Esophagus muscularis mucosa (tissue), 4 donors: ENCODE measurements at places on chromosomes 11 and 22. TPM values are rescaled to one million over a fixed set of nuclear protein-coding genes. Genes with fewer than 3 reads are reported as not detected.

Gene MRGPRX1
- total RNA-seq = not detected

DNA sequence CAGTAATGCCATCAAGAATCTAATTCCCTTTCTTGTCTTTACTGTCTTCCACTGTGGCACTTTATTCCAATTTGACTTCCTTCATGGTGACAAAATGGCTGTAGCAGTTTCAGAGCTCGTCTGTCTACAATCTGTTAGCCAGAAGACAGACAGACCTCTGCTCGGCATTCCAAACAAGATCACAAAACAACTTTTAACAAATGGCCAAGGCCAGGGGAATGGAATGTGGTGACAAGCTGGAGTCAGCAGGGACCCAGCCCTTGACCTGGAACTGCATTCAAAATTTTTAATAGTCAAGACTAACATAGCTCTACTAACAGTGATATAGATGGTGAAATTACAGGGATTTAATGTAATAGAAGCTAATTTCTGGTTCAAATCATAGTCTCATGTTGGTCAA lies 637.2 kb downstream of the ETS1 start:
- no peaks in the 10 kb centered on the region for H3K36me3 ChIP-seq
- no peaks in the 10 kb centered on the region for H3K4me1 ChIP-seq
- H3K4me3 ChIP-seq = no peak overlapping the region
- no peaks in the 10 kb centered on the region for H3K27me3 ChIP-seq

DNA sequence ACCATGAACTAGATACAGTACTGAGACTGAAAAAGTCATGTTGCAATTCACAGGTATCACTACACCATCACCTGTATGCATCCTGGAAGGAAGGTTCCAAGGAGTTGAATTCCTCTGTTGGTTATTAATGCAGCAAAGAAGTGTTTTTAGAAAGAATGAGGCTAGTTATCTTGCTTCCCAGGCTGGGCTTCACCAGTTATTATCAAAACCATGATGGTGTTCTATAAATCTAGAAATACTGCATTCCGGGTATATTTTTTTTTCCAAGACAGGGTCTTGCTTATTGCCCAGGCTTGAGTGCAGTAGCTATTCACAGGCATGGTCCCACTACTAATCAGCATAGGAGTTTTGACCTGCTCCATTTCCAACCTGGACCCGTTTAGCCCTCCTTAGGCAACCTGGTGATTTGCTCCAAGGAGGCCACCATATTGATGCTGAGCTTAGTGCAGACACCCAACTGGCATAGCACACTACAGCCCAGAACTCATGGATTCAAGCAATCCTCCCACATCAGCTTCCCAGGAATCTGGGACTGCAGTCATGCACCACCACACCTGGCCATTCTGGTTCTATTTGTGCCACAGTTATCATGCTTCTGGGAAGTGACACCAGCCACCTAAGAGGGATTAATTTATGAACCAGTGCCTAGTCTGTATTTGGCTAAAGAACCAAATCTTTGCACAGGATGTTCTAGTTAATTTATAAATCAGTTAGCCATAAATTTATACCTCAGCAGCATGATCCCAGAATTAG lies 1.6 kb upstream of the MPEG1 start:
- no peak overlapping the region for H3K27ac ChIP-seq
- no peaks in the 10 kb centered on the region for H3K27me3 ChIP-seq
- DNase-seq = no peak
- H3K36me3 ChIP-seq = no peaks in the 10 kb centered on the region
- H3K4me3 ChIP-seq = no peak overlapping the region

Gene DNAJB7
- not detected for total RNA-seq

Gene GP1BB
- 16.7 TPM for total RNA-seq

DNA sequence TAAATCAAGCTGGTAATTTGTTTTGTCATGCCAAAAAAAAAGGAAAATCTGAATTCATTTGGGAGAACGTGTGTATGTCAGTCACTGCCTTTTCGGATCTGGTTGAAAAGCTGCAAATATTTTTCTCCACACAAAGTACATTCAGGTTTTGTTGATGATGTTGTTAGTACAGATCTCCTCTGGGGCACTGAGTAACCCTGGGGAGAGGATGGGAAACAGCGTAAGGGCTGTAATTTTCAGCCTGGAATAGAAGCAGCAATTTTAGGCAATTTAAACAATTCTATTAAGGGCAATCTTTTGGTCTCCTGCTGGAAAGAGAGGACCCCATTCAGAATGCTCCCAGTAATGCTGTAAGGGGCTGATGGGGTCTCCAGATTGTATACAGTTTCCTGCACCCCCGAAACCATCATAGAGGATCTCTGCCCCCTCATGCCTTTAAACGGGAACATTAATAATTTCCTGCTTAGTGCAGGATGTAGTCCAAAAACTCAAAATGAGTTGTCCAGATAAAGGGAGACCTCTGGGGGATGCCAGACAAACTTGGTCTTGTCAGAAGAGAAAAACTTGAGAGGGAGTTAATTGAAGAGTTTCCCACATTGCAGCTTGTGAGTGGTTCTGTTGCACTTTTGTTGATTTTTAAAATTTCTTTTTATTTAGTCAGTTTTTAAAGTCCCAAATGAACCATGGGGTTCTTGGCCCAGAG lies 132.3 kb downstream of the COMMD9 start:
- H3K27ac ChIP-seq = no peak overlapping the region
- DNase-seq = no peak
- H3K4me3 ChIP-seq = no peak overlapping the region
- no peaks in the 10 kb centered on the region for H3K27me3 ChIP-seq
- no peaks in the 10 kb centered on the region for H3K36me3 ChIP-seq

DNA sequence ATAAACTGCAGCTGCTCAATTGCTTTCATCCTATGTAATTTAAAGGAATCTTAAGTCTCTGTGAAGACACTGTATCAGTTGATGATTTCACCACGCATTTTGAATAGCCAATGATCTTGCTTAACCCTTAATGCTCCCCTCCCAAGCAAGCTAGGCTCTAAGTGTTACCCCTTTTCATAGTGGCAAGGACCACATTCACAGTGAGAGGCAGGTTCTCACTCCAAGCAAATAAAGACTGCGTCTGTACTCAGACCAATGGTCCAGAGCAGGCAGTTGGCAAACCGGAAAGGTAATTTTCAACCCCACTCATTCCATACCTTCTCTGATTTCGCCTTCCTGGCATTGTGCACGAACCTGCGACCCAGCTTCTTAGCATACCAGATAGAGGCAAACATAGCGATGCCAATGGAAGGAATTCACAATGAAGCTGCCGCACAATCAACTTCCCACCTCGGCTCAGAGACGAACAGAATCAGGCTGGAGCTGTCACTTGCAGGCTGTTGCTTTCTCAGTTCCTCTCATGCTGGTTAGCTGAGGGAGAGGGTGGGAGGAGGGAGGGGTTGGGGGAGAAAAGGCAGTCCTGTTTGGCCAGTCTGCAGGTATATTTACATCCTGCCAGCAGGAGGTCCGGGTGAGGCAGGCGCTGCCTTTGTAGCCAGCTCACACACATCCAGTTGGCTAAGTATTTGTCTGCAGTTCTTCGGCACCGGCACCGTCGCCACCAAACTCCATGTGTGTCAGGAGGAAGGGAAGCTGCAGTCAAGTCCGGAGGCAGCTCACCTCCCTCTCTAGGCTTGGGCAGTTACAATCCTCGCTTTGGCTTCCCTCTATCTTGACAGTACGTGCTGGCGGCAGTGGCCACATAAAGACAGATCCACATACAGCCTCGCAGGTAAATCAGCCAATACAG lies 1151.2 kb upstream of the CCDC90B start:
- no peak overlapping the region for H3K27ac ChIP-seq
- H3K36me3 ChIP-seq = no peaks in the 10 kb centered on the region
- no peaks in the 10 kb centered on the region for H3K4me1 ChIP-seq
- peak overlapping the region; percentile 25 for H3K4me3 ChIP-seq

- H3K27me3 ChIP-seq = no peaks in the 10 kb centered on the region
- no peak overlapping the region for H3K4me3 ChIP-seq
- H3K27ac ChIP-seq = no peak overlapping the region
- DNase-seq = no peak
- H3K36me3 ChIP-seq = no peaks in the 10 kb centered on the region
- H3K4me1 ChIP-seq = no peaks in the 10 kb centered on the region
These were observed 44.6 kb downstream of the ANKRD42 start for GRCh38 chr11:83238111-83238510.

GRCh38 chr22:33524511-33525260 lies 395.6 kb downstream of the LARGE1 start:
- no peaks in the 10 kb centered on the region for H3K27me3 ChIP-seq
- DNase-seq = no peak
- peaks cover 4% of the 10 kb centered on the region for H3K36me3 ChIP-seq
- no peak overlapping the region for H3K4me3 ChIP-seq
- no peak overlapping the region for H3K27ac ChIP-seq
- H3K4me1 ChIP-seq = peaks cover 9% of the 10 kb centered on the region

DNA sequence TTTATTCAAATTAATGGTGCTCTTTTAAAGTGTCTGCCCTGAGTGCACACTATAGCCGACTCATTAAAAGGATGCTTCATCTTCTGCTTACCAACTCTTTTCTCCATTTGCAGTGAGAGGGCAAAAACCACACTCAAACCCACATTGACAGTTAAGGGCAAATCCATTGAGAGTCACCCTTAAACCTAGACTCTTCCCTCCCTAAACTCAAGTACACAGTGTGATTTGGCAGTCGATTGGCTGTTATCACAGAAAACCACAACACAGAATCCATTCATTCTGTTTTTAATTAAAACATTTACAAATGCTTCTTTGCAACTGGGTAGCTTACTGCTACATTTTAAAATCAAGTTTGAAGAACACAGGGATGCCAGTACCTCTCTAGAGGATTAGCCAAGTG lies 120.0 kb downstream of the CADM1 start:
- H3K36me3 ChIP-seq = no peaks in the 10 kb centered on the region
- no peak for DNase-seq
- H3K27ac ChIP-seq = no peak overlapping the region
- H3K4me3 ChIP-seq = no peak overlapping the region

DNA sequence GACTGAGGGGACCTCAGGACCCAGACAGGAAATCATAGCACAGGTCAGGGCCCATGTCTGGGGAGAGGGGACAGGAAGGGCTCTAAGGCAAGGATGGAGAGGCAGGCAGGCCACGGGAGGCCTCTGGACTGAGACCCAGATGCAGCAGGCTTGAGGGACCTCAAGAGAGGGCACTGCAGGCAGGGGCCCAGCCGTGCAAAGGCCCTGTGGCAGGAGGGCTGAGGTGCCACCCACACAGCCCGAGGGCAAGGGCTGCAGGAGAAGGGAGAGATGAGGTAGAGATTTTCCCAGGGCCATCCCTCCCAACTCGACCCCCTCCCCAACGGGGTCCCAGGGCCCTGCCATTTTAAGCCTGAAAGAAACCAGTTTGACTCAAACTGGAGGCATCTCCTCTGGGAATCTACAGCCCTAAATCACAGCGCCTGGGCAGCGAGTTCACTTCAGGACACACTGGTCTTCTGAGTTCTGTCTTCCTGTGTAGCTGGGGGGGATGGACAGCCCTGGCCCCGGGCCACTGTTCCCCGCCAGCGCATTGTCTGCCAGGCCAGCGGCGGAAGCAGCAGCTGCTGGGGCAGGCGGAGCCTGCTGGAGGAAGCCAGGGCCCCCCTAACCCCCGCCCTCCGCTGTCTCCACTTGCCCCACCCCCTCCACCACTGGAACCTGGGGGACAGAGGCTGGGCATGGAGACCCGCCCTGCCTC lies 20.3 kb upstream of the WNT7B start:
- no peaks in the 10 kb centered on the region for H3K27me3 ChIP-seq
- no peak overlapping the region for H3K4me3 ChIP-seq
- H3K36me3 ChIP-seq = no peaks in the 10 kb centered on the region

Gene SERPIND1
- total RNA-seq = not detected

- H3K36me3 ChIP-seq = peaks cover 15% of the 10 kb centered on the region
- no peaks in the 10 kb centered on the region for H3K27me3 ChIP-seq
- H3K4me1 ChIP-seq = peaks cover 29% of the 10 kb centered on the region
- DNase-seq = no peak
- H3K27ac ChIP-seq = peak overlapping the region; percentile 31
These were observed 11.5 kb downstream of the TSKU start for GRCh38 chr11:76794371-76795289.
